Ovary (tissue), 10 donors: ENCODE measurements at places on chromosomes 11 and 22. TPM values are rescaled to one million over a fixed set of nuclear protein-coding genes. Genes with fewer than 3 reads are reported as not detected.

Gene KCNK4
- total RNA-seq: not detected

Gene TMEM132A
- total RNA-seq: 17.5 TPM

Gene PRR33
- not detected for total RNA-seq

Gene OR4A16
- total RNA-seq: not detected

- no peak for DNase-seq
Measured at GRCh38 chr11:113992459-113993110, 17.7 kb downstream of the HTR3A start.

GRCh38 chr22:24681236-24681635 is 78.2 kb downstream of the GGT1 start:
- DNase-seq: no peak

- no peak for DNase-seq
Measured at GRCh38 chr11:57314221-57314973, 10.4 kb downstream of the TNKS1BP1 start.

- DNase-seq: no peak
Measured at GRCh38 chr22:41501209-41501608, 32.3 kb downstream of the ACO2 start.

GRCh38 chr22:38710351-38710750 is 4.6 kb downstream of the GTPBP1 start:
- DNase-seq: no peak

DNA sequence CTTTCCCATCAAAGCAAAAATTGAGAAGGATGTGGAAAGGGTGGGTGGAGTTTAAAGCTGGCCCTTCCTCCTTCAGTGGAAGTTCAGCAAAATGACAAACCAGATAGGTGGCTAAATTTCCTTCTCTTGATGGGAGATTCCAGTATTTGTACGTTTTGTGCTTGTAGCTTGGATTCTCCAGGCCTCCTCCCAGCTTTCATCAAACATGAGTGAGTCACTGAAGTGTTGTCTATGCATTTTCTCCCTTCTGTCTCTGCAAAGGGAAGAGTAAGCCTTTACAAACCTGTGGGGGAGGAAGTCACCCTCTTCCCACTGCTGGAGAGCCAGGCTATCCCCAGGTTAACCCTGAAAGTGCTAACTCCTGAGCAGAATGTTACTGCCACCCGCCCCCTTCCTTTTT is 6.4 kb downstream of the MARK2 start:
- DNase-seq: no peak

GRCh38 chr11:83409891-83410290 is 123.7 kb upstream of the CCDC90B start:
- DNase-seq: no peak
